Cardiac septum (tissue), 1 donor: ENCODE measurements at places on chromosomes 6 and 20. TPM values are rescaled to one million over a fixed set of nuclear protein-coding genes. Genes with fewer than 3 reads are reported as not detected.

GRCh38 chr6:145475794-145476396, 259.4 kb downstream of the EPM2A start:
- no peak for DNase-seq

DNA sequence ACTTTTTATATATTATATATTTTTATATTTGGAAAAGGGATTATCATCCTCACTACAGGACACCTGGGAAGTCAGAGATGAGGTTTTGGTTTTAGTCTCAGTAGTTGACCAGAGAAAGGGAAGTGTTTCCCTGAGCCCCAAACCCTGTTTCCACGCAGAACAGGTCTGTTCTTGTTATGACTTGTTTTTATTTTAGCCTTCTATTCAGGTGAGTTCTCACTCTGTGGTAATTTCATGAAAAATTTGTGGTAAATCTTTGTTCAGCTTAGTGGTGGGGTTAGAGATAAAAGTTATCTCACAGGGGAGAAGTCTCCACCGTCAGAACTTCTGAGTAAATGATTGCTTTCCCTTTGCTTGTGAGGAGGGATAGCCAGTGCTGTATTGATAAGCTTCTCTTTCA, 224.9 kb downstream of the FARS2 start:
- no peak for DNase-seq

DNA sequence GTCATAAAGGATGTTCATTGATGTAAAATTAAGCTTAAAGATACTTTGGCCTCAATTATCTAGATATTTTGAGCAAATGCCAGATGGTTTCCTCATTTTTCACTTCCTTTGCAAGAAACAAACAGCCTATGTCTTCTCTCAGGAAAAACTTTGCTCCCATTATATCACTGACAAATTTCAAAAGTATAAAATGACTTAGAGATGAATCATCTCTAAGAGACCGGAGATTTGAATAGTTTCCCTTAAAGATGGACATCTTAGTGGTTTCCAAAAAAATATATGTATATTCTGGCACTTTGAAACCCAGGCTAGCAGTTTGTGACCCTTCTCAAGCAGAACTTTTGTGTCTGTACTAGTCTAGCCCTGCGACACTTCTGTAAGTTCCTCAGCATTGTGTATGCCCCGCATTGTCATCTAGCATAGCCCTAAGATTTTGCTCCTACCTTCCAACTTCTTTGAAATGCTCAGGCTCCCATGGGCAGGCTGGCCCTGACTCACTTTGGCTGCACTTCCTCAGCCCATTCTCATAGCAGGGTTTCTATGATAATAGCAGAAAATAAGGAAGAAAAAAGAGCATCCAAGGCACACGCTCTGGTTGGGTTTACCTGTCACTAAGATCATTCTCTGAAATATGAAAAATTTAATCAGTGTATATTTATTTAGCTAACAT, 25.7 kb upstream of the POU3F2 start:
- no peak for DNase-seq

- DNase-seq = no peak
Observed at GRCh38 chr6:50829898-50830444, 11.3 kb downstream of the TFAP2B start.

The SCUBE3 gene
- total RNA-seq = 5.2 TPM
